Breast epithelium (tissue), 4 donors: ENCODE measurements at places on chromosomes 7 and 10.

DNA sequence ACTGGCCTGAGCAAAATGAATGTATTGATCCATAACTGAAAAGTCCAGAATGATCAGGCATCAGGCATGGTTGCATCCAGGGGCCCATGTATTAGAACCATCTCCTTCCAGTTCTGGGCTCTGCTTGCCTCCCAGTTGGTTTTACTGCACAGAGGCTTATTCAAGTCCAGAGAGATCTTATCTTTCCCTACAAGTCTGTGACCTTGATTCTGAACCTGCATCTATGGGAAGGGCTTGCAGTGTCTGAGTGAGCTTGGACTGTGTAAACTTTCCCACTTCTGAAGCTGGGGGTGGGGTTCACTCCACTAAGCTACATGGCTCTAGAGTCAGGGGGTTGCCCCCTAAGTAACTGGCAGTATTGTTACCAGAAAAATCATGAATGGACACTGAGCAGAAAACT is 136.2 kb downstream of the TCF7L2 start:
- no peak for DNase-seq

DNA sequence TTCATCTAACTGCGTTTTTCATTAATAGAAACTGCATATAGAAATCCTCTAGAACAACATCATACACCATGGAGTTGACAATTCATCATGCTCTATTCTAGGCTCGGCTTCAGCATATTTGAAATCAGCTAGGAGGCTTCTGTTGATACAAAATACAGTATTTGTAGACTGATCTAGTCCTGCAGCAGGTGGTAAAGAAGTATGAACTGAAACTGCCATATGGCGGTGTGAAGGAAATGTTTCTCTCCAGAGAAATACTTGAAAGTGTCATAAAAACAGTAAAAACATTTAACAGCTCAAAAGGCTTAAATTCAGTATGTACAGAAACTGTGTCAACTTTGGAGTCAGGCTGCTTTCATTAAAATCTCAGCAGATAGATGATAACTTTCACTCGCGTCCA is 32.0 kb upstream of the MYO3A start:
- DNase-seq: no peak

DNA sequence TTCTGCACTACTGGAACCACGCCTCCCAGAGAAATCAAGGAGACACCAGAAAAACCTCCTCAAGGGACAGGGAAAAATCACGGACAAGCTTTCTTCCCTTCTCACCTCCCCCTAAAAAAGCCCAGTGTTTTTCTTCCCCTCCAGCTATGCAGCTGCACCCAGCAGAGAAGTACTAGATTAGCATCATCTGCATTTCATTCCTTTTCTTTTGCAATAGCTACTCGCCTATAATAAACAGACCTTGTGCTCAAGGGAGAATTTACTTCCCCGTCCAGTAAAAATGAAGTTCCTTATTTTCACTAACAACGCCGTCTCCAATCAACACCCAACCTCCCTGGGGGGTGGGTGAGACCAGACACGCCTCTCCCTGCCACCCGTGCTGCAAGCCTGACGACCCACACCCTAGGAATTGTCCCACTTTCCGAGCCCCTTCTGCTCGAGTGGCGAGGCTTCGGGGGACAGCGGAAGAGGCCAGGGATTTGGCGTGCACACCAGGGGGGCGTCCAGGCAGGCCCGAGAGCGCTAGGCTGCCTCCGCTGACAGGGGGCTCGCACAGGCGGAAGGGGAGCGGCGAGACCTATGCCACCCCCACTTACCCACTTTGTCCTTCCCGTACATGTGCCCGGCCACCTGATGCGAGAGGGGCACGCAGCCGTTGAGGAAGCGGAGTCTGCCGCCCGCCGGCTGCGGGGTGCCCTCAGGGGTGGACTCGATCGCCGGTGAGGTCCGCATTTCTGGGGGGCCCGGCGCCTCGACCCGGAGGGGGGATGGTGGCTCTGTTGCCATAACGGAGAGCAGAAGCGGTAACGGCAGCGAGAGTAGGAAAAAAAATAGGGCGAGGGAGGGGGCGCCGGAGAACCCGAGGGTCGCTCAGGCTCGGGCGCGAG is 625 bp downstream of the IPMK start:
- peak; percentile 76 for DNase-seq

- no peak for DNase-seq
These were observed 25.5 kb downstream of the NCOA4 start for GRCh38 chr10:46004963-46005362.

- no peak for DNase-seq
These were observed 81.9 kb upstream of the BTBD16 start for GRCh38 chr10:122189185-122189584.

- no peak for DNase-seq
These were observed 116.8 kb upstream of the TBX20 start for GRCh38 chr7:35370687-35371086.
